ENCODE measurements at places on chromosomes 13 and 19.

GRCh38 chr19:46697204-46697960 lies 19.5 kb downstream of the PRKD2 start:
- no peak for DNase-seq

GRCh38 chr13:24683351-24683750 lies 3.1 kb downstream of the ATP12A start:
- no peak for DNase-seq

- DNase-seq = no peak
Measured at GRCh38 chr13:37109051-37109678, 3.7 kb upstream of the CSNK1A1L start.

DNA sequence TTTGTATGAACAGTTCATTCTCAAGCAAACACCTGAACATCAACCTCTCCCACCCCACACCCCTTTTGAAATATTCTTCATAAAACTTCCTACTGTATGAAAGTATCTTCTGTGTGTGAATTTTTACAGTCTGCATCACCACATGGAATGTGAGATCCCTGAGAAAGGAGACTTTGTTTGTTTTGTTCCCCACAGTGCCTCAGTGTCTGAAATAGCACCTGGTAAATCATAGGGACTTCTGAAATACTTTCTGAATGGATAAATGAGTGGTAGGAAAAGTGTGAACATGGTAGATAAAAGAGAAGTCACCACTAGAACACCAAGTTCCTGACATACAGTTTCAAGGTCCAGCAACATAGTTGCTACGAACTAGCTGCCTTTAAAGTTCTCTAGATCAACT lies 1071.2 kb downstream of the EFNB2 start:
- no peak for DNase-seq

DNA sequence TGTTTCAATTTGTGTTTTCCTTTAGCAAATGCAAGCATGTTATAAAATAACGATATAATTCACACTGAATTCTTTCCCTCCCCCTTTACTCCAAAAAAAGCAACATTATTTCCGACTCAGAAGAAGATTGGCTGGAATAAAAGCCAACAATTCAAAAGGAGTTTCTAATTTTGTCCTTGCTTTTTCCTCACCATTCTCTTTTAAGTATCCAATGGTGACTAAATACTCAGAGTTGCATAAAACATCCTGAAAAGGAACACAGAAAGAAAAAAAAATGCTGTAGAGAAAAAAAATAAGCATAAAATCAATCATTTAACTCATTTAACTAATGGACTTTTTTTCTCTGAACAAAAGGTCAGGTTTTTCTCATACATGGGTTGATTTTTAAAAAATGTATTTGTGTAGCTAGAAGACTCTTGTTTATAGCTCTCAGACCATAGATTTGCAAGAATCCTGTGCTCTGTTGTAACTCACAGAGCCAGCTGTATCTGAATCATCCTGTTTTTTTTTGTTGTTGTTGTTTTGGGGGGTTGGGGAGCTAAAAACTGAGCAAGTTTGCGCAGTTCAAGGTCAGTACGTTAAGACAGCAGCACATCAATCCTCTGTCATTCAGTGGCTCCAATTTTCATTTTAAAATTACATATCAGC lies 108.1 kb downstream of the PCDH17 start:
- DNase-seq = no peak

DNA sequence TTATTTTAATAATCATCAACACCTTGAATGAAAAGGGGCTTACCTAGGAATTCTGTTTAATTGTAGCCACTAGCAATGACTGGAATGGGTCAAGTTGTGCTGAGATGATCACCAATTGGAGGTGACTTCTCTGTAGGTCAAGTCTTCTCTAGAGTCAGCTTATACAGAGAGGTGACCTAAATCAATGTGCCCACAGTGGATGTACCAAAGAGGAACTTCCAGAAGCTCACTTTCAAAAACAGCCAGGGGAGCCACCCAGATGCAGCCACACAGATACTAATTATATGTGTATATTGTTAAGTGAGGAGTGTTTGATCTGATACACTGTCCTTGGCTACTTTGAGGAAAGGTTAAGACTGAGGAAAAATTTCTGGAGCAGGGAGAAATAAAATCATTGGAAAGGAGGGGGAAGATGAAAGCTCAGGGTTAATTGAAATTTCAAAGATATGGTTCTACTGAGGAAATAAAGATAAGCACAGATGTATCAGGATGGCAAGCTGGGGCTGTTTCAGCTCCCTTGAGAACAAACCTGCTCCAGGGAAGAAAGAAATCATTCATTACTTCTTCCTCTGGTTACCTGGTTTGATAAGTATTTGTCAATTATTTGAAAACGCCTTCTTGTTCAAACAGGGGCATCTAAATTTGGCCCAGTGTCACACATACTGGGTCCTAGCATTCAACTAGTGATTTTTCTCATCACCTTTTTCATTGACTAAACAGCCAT lies 5.1 kb downstream of the GPR183 start:
- no peak for DNase-seq

- DNase-seq = no peak
Measured at GRCh38 chr19:11984986-11985385, 20.1 kb downstream of the ZNF763 start.

DNA sequence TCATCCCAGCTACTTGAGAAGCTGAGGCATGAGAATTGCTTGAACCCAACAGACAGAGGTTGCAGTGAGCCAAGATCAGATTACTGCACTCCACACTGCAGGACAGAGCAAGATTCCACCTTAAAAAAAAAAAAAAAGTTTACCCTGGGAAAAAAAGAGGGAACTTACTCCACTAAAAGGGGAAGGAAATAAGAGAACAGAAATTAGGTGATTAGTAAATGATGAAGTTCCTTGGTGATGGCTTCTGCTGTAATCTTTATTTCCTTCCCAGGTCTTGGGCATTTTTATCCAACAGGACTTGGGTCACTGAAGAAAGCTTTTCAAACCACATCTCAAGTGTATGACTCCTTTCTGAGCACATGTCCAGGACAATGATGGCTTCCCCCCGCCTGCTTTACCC lies 9.3 kb downstream of the ZNF780A start:
- no peak for DNase-seq

DNA sequence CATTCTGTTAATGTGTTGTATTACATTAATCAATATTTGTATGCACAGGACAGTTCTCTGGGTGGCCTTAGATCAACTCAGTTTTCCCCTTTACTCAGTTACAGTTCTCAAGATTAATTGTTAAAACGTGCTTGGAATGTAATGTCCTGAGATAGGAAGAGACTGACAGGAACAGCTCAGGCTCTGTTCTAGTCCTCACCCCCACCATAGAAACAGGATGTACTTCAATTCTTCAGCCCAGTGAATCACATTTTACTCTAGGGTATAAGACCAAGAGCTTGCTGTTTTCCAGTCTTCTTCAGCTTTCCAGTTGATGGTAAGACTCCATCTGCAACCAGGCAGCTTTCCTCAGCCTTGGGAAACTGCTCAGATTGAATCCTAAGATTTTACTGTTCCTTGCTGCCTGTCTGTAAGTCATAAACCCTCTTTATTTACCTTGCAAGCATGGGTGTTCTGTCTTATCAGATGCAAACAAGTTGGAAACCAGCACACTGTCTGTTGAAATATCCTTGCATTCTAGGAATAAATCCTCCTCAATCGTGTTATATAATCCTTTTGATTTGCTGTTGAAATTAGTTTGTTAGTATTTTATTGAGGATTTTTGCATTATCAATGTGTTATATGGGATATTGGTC lies 836.9 kb upstream of the PCDH9 start:
- no peak for DNase-seq

- DNase-seq = no peak
Measured at GRCh38 chr19:6354098-6354674, 7.1 kb upstream of the CLPP start.

- DNase-seq = no peak
Measured at GRCh38 chr13:110824702-110825300, 90.1 kb downstream of the ANKRD10 start.

DNA sequence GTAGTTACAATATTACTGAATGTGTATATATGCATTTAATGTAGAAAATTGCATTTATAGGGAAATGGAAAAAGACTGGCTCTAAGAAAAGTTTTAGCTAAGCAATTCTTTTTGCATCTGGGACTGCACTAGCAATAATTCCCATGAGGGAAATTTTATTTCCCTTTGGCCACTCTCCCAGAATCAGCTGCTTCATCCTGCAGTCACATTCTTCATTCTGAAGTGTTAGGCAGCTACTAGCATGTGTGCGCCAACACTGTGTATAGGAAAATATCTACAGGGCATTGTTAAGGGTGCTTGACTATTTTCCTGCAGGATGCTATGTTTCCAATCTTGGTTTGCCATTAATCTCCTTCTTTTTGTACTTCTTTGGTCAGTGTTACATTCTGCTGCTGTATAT lies 312.8 kb upstream of the PCDH20 start:
- no peak for DNase-seq

- DNase-seq = no peak
Measured at GRCh38 chr19:38524369-38524768, 90.9 kb downstream of the RYR1 start.

DNA sequence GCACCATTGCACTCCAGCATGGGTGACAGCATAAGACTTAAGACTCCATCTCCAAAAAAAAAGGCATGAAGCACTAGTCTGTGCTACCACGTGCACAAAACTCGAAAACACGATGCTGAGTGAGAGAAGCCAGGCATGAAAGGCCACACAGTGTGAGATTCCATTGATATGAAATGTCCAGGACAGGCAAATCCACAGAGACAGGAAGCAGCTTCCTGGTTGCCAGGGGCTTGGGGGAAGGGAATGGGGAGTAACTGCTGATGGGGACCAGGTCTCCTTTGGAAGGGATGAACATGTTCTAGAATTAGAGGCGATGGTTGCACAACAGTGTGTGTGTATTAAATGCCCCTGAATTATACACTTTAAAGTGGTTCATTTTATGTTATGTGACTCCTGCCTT lies 15.9 kb upstream of the JUND start:
- no peak for DNase-seq

GRCh38 chr19:29337029-29337428 lies 124.1 kb upstream of the UQCRFS1 start:
- no peak for DNase-seq

GRCh38 chr13:30153545-30154426 lies 153.6 kb downstream of the KATNAL1 start:
- no peak for DNase-seq

GRCh38 chr13:64633948-64634347 lies 2596.2 kb downstream of the PCDH9 start:
- DNase-seq = no peak

DNA sequence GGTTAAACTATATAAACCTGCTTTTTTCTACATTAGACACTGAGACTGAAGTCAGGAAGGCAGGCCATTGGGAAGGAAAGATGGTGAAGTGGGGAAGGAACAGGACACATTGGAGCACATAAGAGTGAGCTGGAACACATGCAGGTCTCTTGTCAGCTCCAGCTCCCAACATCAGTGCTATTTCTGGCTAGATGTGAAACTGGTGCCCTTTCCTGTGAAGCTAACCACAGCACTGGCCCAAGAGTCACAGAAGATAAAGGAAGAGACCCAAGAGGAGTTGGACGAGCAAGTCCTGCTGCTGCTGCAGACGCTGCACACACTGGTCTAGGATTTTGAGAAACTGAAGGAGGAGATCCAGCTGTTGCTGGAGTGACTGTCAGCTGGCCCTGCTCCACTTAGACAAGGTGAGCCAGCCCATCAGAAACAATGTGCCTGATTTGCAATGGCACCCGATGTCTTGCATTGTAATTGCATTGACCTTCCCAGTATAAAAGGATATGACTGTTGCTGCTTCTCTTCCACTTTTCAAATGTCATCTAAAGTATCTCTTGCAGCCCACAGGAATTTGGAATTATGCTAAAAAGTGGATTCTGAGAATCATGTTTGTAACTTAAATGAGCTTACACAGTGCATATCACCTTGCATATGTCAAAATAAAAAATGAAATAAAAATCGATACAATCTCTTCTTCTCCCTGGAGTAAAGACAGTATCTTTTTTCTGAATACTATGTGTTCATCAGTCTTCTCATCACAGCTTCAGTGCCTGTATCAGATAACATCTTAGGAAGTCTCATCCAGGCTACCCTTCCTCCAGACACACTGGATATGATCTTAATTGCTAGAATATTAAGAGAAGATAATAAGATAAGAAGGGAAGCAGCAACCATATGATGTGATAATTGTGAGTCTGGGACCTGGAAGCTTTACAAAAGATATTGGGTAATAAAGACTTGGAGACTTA lies 230.7 kb upstream of the SPRY2 start:
- DNase-seq = no peak

DNA sequence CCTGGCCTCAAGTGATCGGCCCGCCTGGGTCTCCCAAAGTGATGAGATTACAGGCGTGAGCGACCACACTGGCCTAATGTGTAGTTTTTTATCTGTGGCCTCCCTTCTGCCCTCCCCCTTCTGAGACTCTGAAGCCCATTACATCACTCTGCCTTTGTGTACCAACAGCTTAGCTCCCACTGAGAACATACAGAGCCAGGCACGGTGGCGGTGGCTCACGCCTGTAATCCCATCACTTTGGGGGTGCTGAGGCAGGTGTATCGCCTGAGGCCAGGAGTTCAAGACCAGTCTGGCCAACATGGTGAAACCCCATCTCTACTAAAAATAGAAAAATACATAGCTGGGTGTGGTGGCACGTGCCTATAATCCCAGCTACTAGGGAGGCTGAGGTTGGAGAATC lies 12.6 kb downstream of the NCR1 start:
- DNase-seq = no peak

DNA sequence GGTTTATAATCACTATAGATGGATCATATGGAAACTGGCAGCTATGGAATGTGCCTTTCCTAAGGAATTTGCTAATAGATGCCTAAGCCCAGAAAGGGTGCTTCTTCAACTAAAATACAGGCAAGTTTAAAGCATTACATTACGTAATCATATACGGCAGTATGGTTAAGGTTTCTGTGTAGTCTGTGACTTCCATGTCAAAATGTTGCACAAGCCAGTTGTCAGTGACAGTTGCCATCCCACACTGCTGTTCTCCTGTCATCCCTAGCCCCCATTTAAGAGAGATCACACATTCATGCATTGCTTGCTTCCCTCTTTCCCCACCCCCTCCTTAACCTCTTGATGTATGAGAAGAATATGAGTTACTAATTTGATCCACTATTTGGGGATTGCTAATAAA lies 47.3 kb downstream of the BRCA2 start:
- no peak for DNase-seq

GRCh38 chr13:85492283-85492682 lies 306.9 kb downstream of the SLITRK6 start:
- no peak for DNase-seq

GRCh38 chr13:43797869-43798268 lies 11.1 kb upstream of the ENOX1 start:
- no peak for DNase-seq

- DNase-seq = no peak
Measured at GRCh38 chr19:36916991-36917390, 859 bp downstream of the ZNF568 start.

GRCh38 chr19:41321600-41322270 lies 11.8 kb downstream of the CCDC97 start:
- no peak for DNase-seq

- DNase-seq = no peak
Measured at GRCh38 chr13:22243469-22244163, 572.7 kb downstream of the FGF9 start.

- no peak for DNase-seq
Measured at GRCh38 chr19:2629491-2630351, 72.8 kb downstream of the GNG7 start.

GRCh38 chr13:46229251-46229650 lies 17.5 kb downstream of the LRRC63 start:
- no peak for DNase-seq
